ENCODE measurements at places on chromosomes 7 and 10. TPM values are rescaled to one million over a fixed set of nuclear protein-coding genes. Genes with fewer than 3 reads are reported as not detected.
A peak's percentile ranks its signal among the peaks of the same experiment; 100 is the strongest.

The BMPER gene
- not detected for total RNA-seq

The CALHM3 gene
- not detected for total RNA-seq

The TMEM176A gene
- total RNA-seq = not detected

The TRIM73 gene
- total RNA-seq = 13.1 TPM

GRCh38 chr10:124117511-124117785, 24.1 kb upstream of the CHST15 start:
- H3K36me3 ChIP-seq = no peaks in the 10 kb centered on the region
- no peak overlapping the region for H3K4me3 ChIP-seq
- DNase-seq = no peak
- no peak overlapping the region for H3K27ac ChIP-seq
- no peaks in the 10 kb centered on the region for H3K4me1 ChIP-seq

DNA sequence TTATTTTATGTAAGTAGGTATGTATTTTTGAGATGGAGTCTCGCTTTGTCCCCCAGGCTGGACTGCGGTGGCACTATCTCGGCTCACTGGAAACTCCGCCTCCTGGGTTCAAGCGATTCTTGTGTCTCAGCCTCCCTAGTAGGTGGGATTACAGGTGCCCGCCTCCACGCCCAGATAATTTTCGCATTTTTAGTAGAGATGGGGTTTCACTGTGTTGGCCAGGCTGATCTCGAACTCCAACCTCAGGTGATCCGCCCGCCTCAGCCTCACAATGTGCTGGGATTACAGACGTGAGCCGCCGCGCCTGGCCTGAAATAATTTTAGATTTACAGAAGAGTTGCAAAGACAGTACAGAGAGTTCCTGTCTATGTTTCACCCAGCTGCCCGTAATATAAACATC, 37.5 kb downstream of the PFKFB3 start:
- DNase-seq = no peak
- H3K36me3 ChIP-seq = peaks cover 25% of the 10 kb centered on the region
- no peak overlapping the region for H3K27ac ChIP-seq
- H3K4me3 ChIP-seq = no peak overlapping the region

- peaks cover 3% of the 10 kb centered on the region for H3K36me3 ChIP-seq
- H3K27me3 ChIP-seq = no peaks in the 10 kb centered on the region
- no peak overlapping the region for H3K4me3 ChIP-seq
- peak overlapping the region; percentile 87 for H3K27ac ChIP-seq
- DNase-seq = peak; percentile 55
- peaks cover 21% of the 10 kb centered on the region for H3K4me1 ChIP-seq
These were observed 281.1 kb downstream of the ELFN1 start for GRCh38 chr7:1951159-1951536.

DNA sequence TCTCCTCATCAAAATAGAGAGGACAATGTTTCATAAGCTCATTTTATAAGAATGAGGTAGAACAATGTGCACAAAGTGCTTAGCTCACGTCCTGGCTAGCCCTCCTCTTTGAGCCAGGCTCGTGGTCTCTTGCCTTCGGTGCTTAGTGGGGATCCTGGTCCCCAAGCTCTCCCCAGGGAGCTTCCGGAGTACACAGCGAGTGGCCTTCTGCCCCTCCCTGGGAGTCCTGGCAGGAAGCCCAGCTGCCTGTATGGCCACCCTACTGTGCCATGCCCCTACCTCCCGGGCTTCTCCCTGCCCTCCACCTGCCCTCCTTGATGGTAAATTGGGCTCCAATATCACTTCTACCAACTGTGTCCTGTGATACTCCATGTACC, 868 bp downstream of the MYO1G start:
- H3K36me3 ChIP-seq = peaks cover 75% of the 10 kb centered on the region
- no peak for DNase-seq
- peaks cover 70% of the 10 kb centered on the region for H3K4me1 ChIP-seq
- peak overlapping the region; percentile 98 for H3K4me3 ChIP-seq
- H3K27ac ChIP-seq = peak overlapping the region; percentile 95
- no peaks in the 10 kb centered on the region for H3K27me3 ChIP-seq

DNA sequence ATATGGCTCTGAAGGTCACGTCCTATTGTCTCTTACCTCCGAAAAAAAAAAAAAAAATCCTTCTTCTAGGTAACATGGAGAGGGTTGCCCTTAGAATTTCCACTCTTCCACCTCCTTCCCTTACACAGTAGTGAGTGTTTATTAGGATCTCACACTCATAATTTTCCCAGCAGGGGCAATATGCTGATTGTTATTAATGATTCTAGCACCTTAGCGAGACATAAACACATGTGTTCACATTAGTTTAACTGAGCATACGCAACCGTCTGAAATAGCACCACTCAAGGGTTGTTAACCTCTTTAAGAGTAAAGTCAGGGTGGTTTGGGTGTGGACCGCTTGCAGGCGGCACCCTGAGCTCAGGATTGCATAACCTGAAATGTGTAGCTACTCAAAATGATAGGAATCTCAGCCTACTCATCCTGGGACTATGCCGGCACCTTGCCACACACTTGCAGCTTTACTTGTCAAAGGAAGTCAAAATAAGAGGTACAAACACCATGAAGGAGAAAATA, 52.2 kb downstream of the CPEB3 start:
- H3K27ac ChIP-seq = peak overlapping the region; percentile 66
- H3K27me3 ChIP-seq = peaks cover 15% of the 10 kb centered on the region
- no peak for DNase-seq
- H3K4me1 ChIP-seq = peaks cover 32% of the 10 kb centered on the region
